HT-29 (cell line): ENCODE measurements at places on chromosomes 11 and 22. TPM values are rescaled to one million over a fixed set of nuclear protein-coding genes. Genes with fewer than 3 reads are reported as not detected.

DNA sequence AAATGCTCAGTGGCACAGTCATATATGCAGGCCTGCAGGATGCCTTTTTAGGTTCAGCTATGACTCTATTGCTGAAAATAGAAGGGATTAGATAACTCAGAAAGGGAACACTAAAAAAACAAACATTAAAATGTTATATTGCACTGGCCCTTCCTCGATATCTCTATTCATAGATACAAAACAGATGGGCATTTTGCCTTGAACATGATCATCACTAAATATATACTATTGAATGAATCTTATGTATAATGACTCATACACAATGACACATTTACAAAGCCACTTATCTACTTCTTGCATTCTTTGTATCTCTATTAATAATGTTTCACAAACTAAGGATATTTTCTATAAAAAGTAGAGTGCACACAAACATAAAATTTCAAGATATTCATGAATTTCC lies 2352.8 kb upstream of the RAG2 start:
- DNase-seq, result no peak

- no peak for DNase-seq
Observed at GRCh38 chr22:44172370-44173108, 8.2 kb upstream of the PARVG start.

DNA sequence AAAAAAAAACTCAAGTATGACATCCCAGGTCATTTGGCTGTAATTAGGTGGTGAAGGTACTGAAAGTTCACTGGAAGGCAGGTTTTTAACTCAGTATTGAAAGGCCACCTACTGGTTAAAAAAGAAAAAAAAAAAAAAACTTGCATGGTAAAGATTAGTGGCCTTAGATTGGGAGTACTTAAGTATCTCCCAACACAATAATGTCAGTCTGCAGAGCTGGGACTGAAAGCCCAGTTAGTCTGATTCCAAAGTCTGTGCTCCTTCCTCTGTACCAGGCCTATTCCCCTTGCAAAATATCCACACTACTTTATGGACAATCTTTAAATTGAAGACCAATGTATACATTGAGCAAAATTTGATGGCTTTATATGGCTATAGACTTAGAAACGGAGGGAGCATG lies 85.5 kb downstream of the NOX4 start:
- DNase-seq, result peak; percentile 50

DNA sequence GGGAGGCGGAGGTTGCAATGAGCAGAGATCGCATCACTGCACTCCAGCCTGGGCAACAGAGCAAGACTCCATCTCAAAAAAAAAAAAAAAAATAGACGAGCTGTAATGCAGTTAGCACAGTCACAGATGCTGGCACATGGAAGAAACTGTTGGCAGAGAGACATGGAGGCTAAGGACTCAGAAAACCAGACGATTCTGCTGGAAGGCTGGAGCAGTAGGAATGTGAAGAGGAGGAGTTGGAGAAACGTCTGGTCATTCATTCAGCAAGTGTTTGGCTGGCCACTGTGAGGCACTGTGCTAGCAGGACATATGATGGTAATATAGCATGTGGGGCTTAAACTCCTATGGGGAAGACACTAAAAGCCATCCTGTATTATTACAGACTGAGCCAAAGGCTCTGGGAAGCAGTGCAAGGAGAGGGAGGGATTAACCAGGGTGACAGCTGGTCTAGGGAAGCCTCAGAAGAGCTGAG lies 5.0 kb downstream of the UQCR10 start:
- DNase-seq, result peak; percentile 65

DNA sequence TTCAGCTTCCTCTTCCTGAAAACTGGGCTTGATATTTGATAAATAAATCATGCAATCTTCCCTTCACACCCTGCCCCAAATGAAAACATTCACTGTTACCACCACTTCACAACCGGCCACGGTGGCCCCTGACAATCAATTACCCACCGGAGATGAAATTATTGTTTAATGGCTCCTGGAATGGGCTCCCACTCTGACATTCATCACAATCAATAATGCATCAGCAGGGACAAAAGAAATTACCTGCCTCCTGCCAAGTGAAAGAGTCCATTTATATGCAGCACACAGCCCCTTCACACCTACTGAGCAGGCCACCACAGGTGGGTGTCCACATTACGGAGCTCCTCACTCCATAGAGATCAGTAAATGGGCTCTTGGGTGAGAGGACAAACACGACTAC lies 193.5 kb upstream of the SNX19 start:
- DNase-seq, result no peak

Gene ME3
- 66.9 and 70.1 TPM in 2 replicates for total RNA-seq

Gene TEAD1
- total RNA-seq, result 99.5 and 102 TPM in 2 replicates

Gene KCNJ5
- not detected in 2 replicates for total RNA-seq

Gene OR8A1
- total RNA-seq, result not detected in 2 replicates

Gene ZP1
- total RNA-seq, result not detected in 2 replicates
